Spleen (tissue), 13 donors: ENCODE measurements at places on chromosomes 12 and 14. TPM values are rescaled to one million over a fixed set of nuclear protein-coding genes. Genes with fewer than 3 reads are reported as not detected.

DNA sequence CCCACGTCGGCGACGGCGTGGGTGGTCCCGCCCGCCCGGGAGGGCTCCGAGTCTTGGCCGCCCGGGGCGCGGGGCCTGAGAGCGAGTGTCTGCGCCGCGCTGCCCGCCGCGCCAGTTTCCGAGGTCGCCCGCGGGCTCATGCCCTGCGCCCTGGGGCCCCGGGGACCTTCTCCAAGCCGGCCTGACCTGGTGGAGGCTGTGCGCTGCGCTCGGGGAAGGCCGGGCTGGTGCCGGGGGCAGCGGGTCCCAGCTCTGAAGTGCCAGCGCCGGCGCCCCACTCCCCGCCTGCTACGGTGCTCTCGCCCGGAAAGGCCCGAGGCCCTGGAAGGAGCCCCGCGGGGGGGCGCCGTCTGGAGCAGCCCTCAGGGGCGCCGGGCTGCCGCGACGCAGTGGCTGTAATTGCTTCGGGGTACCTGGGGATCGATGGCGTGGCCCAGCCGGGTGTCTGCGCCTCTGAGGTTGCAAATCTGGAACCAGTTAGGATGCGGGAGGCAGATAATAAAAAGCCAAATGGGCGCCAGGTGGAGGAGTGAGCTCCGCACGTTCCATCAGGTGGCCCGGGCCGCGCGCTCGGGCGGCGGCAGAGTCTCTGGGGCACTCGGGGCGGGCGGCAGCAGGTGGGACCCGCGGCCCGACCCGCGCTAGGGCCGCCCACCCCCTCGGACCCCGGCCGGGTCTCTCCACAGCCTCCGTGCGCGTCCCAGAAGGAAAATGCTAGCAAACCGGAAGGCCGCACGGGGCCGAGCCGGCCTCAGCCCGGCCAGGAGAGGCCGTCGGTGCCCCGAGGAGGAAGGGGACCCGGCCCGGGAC, 102.3 kb upstream of the DIO3 start:
- peak overlapping the region; percentile 18 for H3K4me3 ChIP-seq
- H3K4me1 ChIP-seq, result peaks cover 21% of the 10 kb centered on the region
- peak; percentile 63 for DNase-seq
- no peaks in the 10 kb centered on the region for H3K36me3 ChIP-seq

DNA sequence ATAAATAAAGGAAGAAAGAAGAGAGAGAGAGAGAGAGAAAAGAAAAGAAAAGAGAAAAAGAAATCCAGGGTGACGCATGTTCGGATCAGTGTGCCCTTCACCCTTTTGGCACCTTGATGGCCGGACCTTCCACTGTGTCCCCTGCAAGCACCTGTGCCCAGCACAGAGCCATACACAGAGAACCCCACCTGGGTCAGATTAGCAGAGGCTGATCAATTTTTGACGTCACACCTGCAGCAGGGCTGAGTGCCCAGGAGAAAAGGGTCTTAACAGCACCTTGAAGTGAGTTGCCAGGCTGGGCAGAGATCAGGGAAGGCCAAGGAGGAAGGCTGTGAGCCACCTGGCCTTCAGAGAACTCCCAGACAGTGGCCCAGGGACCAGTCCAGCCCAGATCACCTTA, 114.4 kb downstream of the CALM1 start:
- H3K36me3 ChIP-seq, result no peaks in the 10 kb centered on the region
- H3K27ac ChIP-seq, result no peak overlapping the region
- no peaks in the 10 kb centered on the region for H3K4me1 ChIP-seq

DNA sequence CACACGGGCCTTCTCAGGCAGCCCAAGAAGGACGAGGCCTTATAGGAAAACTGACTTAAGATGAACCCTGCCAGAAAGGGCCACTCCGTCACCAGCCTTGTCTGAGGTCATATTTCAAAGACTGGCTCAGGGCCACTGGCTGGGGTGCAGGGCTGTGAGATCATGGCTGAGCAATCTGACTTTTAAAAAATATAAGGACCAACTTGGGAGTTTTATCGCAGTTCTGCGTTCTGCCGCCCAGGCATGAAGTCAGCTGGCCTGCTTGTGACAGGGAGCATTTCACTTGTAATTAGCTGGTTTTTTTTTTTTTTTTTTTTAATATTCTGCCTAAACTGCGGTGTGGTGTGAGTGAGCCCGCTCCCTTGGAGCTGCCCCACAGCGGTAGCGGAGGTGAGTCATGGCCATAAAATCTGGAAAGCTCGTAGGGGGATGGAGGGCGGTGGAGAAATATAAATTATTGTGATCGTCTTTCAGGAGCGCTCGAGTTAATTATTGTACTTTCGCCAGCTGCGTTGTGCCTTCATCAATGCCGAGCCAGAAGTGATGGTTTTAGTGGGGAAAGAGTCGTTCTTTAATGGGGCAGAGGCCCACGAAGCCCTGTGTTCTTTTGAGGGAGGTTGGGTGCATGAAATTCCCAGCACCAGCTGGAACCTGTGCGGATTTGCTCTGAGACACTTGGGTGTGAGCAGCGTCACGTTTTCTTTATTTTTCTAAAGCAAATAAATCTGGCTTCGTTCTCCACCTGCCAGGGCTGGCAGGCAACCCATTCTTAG, 231.9 kb downstream of the C12orf75 start:
- DNase-seq, result no peak
- no peak overlapping the region for H3K27ac ChIP-seq
- H3K4me3 ChIP-seq, result no peak overlapping the region
- peaks cover 44% of the 10 kb centered on the region for H3K27me3 ChIP-seq

- no peaks in the 10 kb centered on the region for H3K27me3 ChIP-seq
- H3K4me1 ChIP-seq, result peaks cover 19% of the 10 kb centered on the region
- H3K27ac ChIP-seq, result peak overlapping the region; percentile 86
- peak overlapping the region; percentile 61 for H3K4me3 ChIP-seq
- no peak for DNase-seq
These were observed 5.3 kb upstream of the GDF11 start for GRCh38 chr12:55737581-55738122.

DNA sequence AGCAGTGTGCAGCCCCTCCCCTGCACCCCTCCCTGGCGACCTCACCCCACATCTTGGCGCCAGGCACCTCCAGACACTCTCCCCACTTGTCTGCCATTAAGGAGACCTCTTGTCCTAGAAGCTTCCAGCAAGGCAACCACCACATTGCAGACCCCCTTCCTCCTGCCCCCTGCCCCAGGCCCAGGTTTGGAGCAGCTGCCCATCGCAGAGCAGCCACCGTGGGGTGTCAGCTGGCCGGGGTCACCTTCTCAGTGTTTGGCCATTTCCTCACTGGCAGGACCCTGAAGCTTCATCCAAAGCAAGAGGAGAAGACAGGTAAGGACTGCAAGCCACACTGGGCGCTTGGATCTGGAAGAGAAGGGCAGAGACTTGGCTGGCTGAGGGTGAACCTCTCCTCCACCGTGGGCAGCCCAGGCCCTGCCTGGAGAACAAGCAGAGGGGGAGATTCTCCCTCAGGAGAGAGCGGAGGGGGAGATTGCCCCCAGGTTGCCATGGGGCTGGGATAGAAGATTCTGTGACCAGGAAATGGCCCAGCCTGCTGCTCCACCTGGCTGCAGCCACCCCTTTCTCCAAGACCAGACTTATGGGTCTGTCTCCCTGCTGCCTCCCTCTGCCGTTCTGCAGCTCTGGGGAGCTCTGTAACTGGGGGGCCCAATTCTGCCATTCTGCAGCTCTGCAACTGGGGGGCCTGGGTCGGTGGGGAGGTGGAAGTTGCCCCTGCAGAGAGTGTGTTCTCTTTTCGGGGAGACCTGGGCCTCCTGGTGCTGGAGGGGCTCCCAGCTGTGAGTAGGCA, 72.9 kb upstream of the C14orf180 start:
- no peak overlapping the region for H3K4me3 ChIP-seq
- H3K27ac ChIP-seq, result no peak overlapping the region
- no peak for DNase-seq
- H3K4me1 ChIP-seq, result no peaks in the 10 kb centered on the region
- peaks cover 51% of the 10 kb centered on the region for H3K27me3 ChIP-seq
- H3K36me3 ChIP-seq, result no peaks in the 10 kb centered on the region

DNA sequence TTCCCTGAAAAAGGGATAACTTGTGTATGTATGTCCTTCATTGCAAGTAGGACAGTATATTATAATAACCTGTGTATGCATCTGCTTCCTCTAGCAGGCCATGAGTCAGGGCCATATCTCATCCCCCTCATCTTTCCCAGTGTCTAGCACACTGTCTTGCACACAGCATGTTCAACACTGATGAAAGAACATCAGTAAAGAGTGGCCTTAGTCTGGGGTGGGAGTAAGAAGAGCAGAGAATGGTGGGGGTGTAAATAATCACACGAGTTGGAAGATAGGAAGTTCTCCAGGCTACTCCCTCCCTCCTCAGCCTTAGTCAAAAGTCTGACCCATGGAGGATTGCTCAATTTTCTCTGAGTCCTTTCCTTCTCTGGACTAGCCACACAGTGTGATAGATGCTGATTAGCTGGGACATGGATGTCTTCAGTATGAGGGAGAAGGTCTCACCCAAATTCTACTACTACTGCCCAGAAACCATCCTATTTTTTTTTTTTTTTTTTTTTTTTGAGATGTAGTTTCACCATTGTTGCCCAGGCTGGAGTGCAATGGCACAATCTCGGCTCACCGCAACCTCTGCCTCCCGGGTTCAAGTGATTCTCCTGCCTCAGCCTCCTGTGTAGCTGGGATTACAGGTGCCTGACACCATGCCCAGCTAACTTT, 14.6 kb upstream of the SP1 start:
- peak overlapping the region; percentile 89 for H3K27ac ChIP-seq
- DNase-seq, result no peak
- no peaks in the 10 kb centered on the region for H3K27me3 ChIP-seq

The AGAP2 gene
- 21.4 TPM for total RNA-seq

The KRT85 gene
- total RNA-seq, result not detected

The TAS2R43 gene
- total RNA-seq, result 1.5 TPM
